Fibroblast of gingiva (primary cell): ENCODE measurements at places on chromosomes 5 and 9.
A peak's percentile ranks its signal among the peaks of the same experiment; 100 is the strongest.

- peak; percentile 12 for DNase-seq
These were observed 11.3 kb downstream of the TNC start for GRCh38 chr9:115106642-115107041.

DNA sequence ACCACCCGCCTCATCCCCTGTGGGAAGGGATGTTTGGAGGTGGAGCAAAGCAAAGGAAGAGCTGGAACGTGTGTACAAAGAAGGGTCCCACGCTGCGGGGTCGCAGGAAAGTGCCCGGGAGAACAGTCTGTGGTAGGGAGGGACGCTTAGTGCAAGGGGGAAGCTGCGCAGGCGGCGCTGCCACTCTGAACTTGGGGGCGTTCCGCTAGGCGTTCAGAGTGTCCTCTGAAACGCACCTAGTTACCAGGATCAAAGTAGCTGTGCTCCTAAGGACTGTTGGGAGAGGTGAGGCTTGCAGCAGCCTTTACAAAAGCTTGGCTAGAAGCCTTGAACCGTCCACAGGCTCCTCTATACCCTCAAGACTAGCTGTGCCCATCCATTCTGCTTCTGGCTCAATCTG, 29.3 kb upstream of the PDE8B start:
- DNase-seq: no peak

- DNase-seq: peak; percentile 96
These were observed 80.6 kb upstream of the IL6ST start for GRCh38 chr5:56075361-56075760.

GRCh38 chr5:50672663-50673062, 6.2 kb downstream of the PARP8 start:
- DNase-seq: no peak

GRCh38 chr9:38254151-38254550, 138.4 kb upstream of the ALDH1B1 start:
- no peak for DNase-seq

GRCh38 chr5:20032896-20033295, 44.9 kb upstream of the CDH18 start:
- no peak for DNase-seq

DNA sequence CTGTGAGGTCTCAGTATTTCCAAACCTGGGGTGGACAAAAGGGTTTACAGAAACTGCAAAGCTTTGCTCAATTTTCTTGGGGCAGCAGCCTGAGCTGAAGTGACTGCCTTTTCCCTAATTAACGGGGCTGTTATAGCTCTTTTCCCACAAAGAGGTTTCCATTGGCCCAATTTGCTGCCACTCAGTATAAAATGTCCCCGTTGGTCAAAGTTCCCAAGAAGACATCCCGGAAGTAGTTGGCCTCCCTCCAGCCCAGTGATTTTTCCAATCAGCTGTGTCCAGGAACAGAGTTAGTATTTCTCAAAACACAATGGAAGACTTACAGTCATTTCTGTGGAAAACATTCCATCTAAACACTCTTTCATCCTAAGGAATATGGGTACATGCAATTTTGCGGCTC, 643.6 kb downstream of the ACTL7B start:
- peak; percentile 30 for DNase-seq

DNA sequence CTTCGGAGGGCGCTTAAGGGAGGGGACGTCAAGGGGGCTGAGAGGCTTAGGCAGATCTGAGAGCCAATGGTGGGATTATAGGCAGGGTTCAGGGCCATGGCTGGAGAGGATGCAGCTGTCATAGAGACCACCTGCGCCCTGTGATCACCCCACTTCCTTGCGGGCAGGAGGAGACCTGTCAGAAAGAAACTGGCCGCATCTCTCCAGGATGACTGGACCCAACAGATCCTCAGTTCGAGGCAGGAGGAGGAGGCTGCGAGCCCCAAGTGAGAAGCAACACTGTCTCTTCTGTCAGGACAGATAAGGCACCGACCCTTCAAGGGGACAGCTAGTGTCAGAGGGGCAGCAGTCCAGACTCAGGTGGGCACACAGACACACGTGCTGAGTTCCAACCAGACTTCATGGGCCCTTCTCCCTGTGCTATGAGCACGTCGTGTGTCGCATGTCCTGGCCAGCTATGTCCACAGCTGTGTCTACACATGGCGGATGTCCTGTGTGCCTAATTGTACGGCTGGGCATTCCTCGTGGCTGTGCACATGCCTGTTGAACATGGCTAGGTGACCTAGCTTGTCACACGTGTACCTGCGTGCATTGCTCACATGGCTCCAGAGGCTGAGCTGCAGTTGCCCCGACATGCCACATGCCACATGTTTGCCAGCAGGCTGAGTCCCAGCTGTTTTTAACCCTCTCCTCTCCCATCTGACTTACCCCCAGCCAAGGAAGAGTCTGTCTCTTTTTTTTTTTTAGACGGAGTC, 583 bp upstream of the AQP3 start:
- DNase-seq: no peak

- no peak for DNase-seq
These were observed 30.2 kb downstream of the WDR36 start for GRCh38 chr5:111122398-111122797.

DNA sequence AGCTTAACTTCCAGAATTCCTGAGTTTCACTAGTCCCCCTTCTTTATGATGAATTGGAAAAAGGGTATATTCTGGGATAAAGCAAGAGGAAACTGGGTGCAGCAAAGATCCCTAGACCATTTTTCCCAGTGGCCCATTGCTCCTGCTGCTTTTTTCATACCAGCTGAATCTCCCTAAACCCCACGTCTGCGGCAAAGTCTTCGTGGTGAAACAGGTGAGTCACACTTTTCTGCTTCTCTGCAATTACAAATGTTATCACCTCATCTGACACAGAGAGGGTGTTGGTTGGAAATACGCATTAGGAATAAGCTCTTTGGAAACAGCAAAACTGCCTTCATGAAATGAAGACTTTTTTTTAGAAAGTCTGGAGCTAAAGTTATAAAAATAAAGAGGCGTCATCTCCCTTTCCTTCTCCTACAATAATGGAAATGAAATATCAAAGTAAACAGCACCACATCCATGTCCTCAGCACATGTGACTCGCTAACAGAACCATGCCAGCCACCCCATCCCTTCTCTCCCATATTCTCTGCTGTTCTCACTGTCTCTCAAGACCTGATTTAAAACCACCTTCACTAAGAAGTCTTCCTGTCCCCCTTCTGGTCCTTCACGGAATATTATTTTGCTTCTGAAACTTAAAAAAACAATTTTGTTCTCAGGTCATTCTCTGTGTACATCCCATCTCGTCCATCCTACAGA, 39.5 kb upstream of the GLRX start:
- no peak for DNase-seq

DNA sequence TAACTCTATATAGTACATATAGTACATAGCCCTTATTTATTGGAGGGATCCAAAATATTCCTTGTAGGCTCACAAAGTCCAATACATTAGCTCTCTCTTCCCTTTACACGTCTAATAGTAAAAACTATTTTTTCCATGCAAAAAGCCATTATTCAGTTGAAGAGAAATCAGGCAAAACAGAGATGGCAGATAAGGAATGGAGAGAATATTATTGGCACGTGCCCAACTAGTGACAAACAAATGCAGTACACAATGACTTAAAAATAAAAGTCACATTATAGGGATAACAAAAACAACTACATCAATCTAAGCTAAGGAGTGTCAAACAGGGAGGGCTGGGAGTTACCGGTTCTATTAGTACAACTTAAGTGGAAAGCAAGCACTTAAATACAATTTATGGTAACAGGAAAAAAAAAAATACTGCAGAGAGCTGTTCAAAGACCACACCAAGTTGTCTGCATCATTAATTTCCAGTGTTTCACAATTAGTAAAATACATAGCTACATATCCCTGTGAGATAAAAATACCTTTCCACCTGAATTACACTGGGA, 4.1 kb upstream of the SCAI start:
- no peak for DNase-seq

- no peak for DNase-seq
These were observed 1.0 kb upstream of the CRB2 start for GRCh38 chr9:123354806-123355508.

DNA sequence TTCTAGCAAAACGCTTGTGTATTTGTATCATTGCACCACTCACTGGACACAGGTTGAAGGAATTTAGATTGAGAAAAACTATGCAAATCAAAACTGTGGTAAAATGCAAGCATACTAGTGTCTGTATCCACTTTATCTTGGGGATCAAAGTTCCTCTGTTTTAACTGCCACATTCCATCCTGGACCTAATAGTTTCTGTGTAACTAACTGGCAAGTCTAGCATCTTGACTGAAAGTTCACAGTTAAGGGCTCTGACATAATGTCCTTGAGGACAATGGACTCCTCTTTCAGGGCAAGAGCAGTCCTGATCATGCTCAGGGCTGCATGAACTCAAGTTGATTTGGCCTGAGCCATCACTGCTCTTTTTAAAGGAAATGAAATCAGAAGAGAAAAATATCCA, 30.7 kb downstream of the NFIB start:
- DNase-seq: no peak

- DNase-seq: no peak
These were observed 34.6 kb upstream of the PSD2 start for GRCh38 chr5:139761057-139761450.
